Epithelial cell of esophagus (primary cell): ENCODE measurements at places on chromosomes 1 and 21.

DNA sequence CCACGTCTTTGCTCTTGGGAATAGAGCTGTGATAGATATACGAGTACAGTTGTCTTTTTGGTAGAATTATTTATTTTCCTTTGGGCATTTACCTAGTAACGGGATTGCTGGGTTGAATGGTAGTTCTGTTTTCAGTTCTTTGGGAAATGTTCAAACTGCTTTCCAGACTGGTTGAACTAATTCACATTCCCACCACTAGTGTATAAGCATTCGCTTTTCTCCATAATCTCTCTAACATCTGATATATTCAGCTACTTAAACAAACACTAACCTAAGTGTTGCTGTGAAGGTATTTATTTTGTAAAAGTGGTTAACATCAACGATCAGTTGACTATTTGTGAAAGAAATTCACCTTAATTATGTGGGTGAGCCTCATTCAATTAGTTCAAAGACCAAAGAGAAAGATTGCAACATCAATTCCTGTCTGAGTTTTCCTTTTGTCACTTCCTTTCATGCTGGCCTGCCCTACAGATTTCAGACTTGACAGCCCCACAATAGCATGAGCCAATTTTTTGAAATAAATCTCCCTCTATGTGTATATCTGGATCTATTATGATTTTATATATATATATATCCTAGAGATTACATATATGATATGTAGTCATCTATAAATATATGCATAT lies 26.7 kb upstream of the DUSP10 start:
- DNase-seq, result peak; percentile 42

- DNase-seq, result no peak
These were observed 9.6 kb upstream of the CHIT1 start for GRCh38 chr1:203239081-203239480.

DNA sequence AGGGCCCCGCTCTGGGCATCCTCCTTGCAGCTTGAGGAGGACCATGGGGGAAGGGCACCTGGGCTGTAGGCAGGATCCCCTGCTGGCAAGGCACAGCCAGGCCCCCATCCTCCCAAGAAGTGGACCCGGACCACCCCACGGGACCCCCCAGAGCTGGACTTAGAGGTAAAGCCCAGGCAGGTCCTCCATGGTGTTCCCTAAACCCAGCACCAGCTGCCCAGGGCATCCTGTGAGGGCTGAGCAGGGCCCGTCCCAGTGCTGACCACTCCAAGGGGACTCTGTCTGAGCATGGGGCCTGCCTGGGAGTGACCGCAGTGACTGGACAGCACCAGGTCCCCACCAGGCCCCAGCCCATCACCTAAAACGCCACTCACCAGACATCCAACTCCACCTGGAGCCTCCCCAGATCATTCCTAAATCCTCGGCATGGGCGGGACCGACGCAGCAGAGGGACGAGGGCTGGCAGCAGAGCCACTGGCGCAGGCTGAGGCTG lies 21.3 kb downstream of the COL6A2 start:
- DNase-seq, result no peak

GRCh38 chr1:8583031-8583430 lies 234.4 kb downstream of the RERE start:
- no peak for DNase-seq

GRCh38 chr1:247110627-247111258 lies 6.6 kb upstream of the ZNF669 start:
- peak; percentile 43 for DNase-seq

DNA sequence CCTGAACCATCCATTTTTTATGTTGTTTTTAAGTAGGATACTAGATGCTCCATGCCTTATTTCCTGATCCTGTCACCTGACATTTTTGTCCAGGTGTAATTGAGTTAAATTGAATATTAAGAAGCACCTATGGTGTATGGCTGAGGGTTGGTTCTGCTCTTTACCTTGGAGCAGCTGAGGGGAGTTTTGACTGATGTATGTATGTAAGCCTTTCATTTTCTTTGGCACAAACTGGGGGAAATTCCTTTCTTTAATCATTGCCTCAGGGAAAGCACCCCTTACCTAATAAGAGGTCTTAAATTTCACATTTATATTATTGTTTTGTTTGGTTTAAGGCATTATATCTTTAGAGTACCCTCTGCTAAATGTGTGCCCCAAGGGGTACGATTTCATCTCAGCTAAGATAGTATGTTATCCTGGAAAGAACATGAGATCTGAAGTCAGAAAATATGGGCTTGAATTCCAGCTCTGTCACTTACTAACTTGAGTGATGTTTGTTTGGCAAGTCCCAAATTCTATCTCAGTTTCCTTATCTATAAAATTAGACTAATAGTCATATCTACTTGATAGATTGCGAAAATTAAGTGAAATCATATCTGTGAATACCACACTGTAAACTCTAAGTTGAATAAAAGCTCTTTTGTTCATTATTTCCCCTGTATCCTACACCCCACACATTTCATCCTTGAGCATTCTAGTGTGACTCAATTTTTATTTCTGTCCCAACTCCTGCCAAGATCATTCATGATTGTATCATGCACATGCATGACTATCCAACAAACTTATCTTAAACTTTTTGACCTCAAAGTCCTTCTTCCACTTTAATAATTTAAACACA lies 57.7 kb upstream of the NUF2 start:
- no peak for DNase-seq

DNA sequence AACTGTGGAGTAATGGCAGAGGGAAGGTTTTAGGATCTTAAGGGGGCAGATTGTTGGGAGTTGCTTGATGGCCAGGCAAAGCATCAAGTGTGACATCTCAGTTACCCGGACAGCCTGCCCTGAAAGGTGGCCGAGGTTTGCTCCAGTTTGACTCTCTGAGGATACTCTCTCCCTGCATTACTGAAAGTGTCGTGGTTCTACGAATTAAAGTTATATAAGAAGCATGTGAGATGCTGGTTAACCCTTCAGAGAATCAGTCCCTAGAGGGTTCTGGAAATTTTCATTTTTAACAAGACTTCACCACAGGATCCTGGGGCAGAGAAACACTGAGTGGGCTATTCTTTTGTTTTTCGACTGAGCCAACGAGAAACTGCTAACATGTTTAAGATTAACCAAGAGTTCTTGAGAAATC lies 689 bp upstream of the ZNF644 start:
- DNase-seq, result no peak

- no peak for DNase-seq
These were observed 4.7 kb upstream of the REG4 start for GRCh38 chr1:119815928-119816327.

DNA sequence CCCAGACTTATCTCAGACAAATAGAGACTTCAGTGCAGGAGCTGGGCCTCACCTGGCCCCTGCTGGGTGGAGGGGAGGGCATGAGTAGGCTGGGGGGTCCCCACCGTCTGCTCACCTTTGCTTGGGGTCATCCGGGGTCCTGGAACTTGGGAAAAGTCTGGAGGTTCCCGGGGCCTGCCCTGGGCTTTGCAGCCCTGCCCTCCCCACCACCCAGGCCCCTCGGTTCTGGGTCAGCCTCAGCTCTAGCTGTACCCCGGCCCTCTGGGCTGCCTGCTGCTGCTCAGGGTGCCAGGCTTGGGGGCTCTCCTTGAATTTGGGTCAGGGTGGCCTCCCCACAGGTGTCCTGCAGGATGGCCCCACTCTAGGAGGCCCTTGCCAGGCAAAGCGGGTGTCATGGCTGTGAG lies 2.4 kb upstream of the TMEM52 start:
- DNase-seq, result no peak

- no peak for DNase-seq
These were observed 64.6 kb downstream of the GRIK1 start for GRCh38 chr21:29875036-29875716.

GRCh38 chr1:198232940-198233675 lies 76.3 kb downstream of the NEK7 start:
- DNase-seq, result peak; percentile 64

- DNase-seq, result peak; percentile 94
These were observed 470 bp upstream of the MTMR11 start for GRCh38 chr1:149936992-149937705.

DNA sequence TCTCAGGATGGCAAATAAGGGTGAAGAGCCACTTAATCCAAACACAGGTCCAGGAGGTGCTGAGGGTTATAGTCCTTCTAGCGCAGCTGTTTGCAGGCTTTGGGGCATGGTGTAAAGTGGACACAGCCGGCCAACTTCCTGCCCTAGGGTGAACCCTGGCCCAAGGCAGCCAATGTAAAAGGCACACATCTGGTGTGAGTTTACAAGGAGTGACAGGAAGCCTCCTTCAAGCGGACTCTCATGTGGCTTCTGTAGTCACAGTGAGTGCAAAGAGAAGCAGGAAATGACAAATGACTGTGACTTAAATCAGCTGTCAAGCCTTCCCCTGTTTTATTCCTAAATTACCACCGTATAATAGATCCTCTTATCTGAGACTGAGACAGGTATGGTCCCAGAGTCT lies 213.0 kb downstream of the CRB1 start:
- DNase-seq, result no peak

DNA sequence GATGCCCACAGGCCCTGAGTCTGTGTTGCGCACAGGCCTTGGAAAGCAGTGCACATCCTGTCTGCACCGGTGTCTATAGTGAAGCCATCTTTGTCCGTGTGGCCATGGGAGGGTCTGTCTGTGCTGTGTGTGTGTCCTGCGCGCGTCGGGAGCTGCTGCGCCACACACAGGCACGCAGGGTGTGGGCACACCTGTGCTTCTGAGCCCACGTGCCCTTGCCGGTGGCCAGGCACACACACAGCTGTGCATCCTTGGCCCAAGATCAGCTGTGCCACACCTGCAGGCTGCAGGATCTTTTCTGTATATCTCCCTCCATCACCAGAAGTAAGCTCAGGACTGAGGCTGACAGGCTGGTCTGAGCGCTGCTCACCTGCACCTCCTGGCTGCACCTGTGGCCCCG lies 3.2 kb upstream of the SAMD11 start:
- DNase-seq, result no peak

DNA sequence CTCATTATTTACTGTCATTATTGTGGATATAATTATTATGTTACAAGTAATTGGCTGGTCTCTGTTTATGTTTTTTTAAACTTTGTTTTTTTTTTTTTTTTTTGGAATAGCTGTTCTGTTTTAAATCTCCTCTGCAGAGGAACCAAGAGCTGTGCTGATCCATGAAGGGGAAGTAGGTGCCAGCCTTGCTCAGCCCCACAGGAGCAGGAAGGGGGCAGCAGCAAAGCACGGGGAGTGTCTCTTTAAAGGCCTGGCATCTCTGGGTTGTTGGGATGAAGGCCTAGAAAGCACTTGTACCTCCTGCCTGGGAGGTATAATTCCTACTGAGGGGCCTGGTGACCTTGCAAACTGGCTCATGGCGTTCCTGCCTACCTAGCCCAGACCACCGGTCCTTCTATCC lies 2.5 kb upstream of the GRHL3 start:
- DNase-seq, result no peak

DNA sequence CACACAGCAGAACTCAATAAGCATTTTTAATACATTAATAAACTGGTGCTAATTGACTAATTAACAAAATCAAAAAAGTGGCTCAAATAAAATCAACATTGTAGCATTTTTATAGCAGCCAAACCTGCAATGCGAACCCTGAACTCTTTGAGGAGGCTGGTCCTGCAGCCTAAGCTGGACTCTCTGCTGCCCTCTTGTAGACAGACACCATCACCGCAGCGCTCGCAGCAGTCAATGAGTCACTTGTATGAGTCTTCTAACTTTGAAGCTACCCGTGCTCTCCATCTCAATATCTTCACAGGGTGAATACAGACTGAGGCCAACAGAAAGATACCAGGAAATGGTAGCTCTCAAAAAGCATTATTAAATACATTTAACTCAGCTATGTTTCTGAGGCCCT lies 9.7 kb upstream of the KRTAP7-1 start:
- peak; percentile 52 for DNase-seq

DNA sequence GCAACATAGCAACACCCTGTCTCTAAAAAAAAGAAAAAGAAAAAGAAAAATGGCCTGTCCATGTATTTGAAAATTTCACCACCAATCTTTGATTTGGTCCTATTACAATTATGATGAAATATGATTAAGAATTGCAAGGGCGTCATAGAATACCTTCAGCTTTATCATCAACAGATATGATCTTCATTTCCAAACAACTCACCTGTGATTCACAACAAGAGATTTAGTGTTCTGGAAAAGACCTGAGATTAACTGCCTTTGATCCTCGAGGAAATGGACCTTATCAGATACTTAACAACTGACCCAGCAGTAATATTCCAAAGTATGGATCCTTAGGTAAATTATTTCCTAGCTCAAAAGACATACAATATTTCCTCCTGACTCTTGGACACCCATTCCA lies 3.5 kb upstream of the GSTM4 start:
- DNase-seq, result no peak

- no peak for DNase-seq
These were observed 107.6 kb upstream of the SGIP1 start for GRCh38 chr1:66426239-66426853.
